Heart left ventricle (tissue), 16 donors: ENCODE measurements at places on chromosomes 3 and 15.

GRCh38 chr15:28080386-28080785 is 18.7 kb downstream of the OCA2 start:
- DNase-seq, result no peak

GRCh38 chr15:65037309-65037708 is 7.9 kb upstream of the MTFMT start:
- no peak for DNase-seq

DNA sequence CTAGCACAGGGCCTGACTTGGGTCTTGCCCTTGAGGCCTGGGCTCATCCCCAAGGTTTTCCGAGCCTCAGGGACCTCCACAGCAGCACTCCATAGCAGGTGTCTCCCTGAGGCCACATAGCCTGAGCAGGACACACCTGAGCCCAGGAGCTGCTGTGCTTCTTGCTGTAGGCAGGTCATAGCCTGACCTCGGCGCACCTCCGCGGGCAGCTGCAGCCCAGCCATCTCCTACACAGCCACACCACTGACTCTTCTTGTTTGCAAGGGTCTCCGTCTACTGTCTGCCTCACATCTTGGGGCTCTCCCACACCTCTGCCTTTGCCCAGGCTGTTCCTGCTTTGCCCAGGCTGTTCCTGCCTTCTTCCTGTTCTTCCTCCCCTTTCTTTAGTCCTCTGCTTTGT is 224.8 kb downstream of the SLCO3A1 start:
- no peak for DNase-seq

DNA sequence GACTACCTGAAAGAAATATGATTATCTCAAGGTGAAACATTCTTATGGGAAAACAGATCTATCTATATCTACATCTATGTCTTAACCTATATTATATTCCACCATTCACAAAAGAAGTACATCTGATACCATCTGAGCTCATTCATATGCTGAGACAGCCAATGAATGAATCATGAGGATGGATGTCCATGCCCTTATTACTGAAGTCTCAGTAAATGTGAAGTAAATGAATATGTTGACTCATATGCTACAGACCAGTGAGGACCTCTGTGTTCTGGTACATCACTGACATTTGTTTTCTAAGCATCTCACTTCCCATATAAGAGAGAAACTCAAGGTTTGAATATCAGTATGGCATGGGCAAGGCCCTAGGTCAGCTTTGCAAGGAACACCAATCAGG is 311.2 kb upstream of the TMC3 start:
- DNase-seq, result no peak

- DNase-seq, result no peak
These were observed 74.9 kb downstream of the TIPARP start for GRCh38 chr3:156749244-156749643.

DNA sequence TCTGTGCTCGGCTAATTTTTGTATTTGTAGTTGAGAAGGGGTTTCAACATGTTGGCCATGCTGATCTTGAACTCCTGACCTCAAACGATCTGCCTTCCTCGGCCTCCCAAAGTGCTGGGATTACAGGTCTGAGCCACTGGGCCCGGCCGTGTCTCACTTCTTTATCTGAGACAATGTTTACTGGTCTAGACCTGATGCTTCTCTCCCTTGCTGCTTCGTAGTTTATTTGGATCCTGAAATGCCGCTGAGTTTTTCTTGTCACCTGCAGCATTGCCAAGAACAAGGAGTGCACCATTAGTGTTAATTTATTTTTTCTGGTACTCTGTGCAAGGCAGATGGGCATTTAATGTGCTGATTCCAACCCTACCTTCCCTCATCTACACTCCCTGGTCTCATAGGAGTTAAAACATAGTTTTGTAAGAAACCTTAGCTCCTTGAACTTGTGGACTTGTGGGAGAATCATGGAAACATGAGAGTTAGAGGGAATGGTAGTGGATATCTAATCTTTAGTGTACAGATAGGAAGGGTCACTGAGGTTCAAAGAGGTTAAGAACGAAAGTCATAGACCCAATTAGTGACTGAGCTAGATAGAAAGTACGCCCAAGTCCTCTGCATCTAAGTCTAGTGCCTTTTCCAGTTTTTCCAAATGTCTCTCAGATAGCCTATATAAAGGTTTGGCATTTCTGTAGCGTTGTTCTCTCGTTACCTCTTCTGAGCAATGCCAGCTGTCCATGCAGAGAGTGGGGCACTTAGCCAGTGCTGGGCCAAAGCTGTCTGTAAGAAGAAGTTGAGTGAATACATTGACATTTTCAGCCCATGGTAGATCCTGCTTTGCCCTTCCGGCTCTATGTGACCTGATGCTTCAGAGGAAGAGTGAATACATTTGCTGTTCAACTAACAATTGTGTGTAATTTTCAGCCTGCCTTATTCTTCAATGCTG is 244.1 kb downstream of the LPP start:
- peak; percentile 55 for DNase-seq
